ENCODE measurements at places on chromosomes 13 and 19. TPM values are rescaled to one million over a fixed set of nuclear protein-coding genes. Genes with fewer than 3 reads are reported as not detected.

The CLDND2 gene
- total RNA-seq = 13.8 TPM

The CD33 gene
- 14.3 TPM for total RNA-seq

The GPR18 gene
- total RNA-seq = 8.4 TPM

The CPB2 gene
- not detected for total RNA-seq

DNA sequence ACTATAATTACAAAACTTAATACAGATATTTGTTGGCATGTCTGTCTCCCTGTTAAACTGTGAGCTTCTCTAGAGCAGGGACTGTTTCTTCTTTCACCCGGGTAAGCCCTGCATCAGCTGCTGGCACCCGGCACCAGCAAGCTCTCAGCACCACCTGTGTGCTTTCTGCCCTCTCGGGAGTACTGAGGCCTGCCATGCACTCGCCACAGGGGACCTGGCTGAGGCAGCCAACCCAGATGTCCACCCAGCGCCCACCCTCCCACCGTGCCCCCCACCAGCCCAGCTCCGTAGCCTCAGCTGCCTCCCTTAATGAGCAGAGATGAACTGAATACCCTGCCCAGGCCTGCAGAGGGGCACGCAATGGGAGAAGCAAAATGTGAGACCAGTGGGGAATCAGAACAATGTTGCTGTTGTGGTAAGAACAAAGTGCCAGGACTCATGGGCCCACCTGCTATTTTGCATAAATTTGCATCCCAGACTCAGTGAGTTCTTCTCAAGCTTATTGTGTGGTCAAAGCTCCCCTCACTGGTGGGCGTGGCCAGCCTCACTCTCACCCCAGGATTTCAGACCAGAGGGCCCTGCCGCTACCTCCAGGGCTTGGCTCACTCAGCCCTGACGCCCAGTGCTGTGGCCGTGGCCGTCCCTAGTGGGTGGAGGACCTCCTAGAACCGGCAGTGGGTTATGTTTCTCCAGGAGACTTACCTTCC lies 14.6 kb upstream of the SERPINE3 start:
- no peak for DNase-seq

- no peak for DNase-seq
Measured at GRCh38 chr13:51068501-51068900, 42.6 kb downstream of the C13orf42 start.

- no peak for DNase-seq
Measured at GRCh38 chr13:85091631-85092234, 707.5 kb downstream of the SLITRK6 start.

DNA sequence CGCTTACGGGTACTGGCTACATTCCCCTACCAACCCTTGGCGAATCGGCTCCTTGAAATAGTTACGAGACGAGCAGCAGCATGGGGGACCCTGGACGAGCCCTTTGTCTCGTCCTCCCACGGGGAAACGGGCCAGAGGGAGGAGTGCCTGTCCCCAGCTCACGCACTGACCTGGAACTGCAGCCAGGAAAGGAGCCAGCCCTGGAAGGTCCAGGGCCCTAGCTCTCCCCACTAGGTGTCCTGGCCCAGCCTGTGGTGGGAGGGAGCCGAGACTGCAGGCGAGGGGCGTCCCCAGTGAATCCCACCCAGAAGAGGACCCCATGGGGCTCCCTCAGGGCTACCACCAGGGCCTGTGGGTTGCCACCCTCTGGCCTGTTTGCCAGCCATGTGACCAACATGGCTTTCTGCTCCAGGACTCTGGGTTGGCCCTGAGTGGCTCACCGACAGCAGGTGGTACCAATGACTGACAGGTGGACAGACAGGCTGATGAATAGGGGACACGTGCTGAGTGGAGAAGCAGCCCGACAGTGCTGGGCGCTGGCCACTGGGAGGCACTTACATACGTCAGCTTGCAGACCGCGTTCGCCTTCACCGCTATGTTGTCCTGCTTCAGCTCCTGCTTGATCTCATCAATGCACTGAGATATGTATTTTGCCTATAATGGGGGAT lies 13.2 kb downstream of the AP3D1 start:
- DNase-seq = no peak

- DNase-seq = no peak
Measured at GRCh38 chr13:94864474-94864873, 152.1 kb upstream of the SOX21 start.

DNA sequence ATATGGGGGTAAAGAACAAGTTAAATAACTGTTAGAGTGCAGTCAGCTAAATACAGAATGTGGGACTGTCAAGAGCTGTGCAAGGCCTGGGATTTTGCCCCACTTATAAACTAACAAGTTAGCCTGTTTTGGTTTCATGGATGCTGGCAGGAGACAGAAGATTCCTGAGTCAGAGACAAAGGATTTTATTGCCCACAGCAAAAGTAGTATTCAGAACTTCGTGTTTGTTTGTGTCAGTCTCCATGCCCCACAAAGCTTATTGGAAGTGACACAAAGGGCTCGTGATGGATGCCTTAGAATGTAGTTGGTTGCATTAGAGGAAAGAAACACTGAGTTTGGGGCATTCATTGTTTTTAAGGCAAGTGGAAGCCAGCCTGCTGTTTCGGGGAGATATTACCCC lies 22.2 kb upstream of the SPRYD7 start:
- DNase-seq = no peak
